Activated CD4-positive, alpha-beta T cell treated with anti-CD3 and anti-CD28 coated beads, Interleukin-2, amount 10 ng/mL, durations not matched to agents 24 days and 14 days (primary cell): ENCODE measurements at places on chromosomes 16 and 17. TPM values are rescaled to one million over a fixed set of nuclear protein-coding genes. Genes with fewer than 3 reads are reported as not detected.
A peak's percentile ranks its signal among the peaks of the same experiment; 100 is the strongest.

DNA sequence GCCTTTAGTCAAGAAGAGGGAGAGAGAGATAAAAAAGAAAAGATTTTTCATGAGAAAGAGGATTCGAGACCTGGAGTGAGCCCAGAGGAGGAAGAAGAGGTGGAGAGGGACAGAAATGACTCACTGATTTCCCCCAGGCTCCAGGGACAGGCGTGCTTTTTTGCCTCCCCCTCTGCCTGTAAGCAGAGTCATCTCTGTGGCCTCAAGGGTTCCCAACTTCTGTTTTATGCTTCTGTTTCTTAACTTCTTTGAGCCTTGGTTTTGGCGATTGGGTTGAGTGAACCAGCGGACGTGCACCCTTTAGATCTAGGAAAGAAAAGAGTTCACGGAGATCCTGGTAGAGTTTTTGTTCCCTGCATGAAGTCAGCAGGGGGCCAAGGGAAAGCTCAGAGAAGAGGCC is 147.9 kb upstream of the NOL11 start:
- DNase-seq = no peak
- peaks cover 1% of the 10 kb centered on the region for H3K36me3 ChIP-seq
- H3K27me3 ChIP-seq = no peaks in the 10 kb centered on the region
- no peak overlapping the region for H3K27ac ChIP-seq

DNA sequence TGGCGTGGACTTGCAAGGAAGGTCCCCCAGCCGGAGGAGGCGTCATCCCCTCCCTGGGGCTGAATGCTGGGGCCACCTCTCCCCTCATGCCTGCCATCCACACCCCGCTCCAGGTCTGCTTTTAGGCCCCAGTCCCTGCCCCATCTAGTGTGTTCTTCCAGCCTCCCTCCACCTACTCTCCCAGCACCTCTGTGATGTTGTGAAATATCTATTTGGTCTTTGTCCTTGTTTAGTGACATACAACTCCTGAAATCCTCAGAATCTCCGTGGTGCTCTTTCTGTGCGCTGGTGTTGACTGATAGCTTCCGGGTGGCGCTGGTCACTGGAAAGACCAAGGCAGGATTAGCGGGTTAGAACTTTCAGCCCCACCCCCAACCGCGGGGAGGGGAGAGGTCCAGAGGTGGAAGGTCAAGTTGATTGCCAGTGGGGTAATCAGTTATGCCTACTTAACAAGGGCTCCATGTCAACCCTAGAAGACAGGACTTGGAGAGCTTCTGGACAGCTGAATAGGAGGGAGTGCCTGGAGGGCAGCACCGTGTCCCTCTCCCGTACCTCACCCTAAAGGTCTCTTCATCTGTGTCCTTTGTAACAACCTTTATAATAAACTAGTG is 10.1 kb downstream of the TBC1D24 start:
- no peaks in the 10 kb centered on the region for H3K27me3 ChIP-seq
- H3K4me1 ChIP-seq = peaks cover 13% of the 10 kb centered on the region
- DNase-seq = no peak
- no peak overlapping the region for H3K4me3 ChIP-seq
- no peak overlapping the region for H3K27ac ChIP-seq
- no peaks in the 10 kb centered on the region for H3K36me3 ChIP-seq

The IKZF3 gene
- total RNA-seq = 14.7 and 15.9 TPM in 2 replicates

The UMOD gene
- not detected in 2 replicates for total RNA-seq

- H3K27ac ChIP-seq = peak overlapping the region; percentile 37
- no peaks in the 10 kb centered on the region for H3K27me3 ChIP-seq
- H3K36me3 ChIP-seq = peaks cover 84% of the 10 kb centered on the region
- H3K4me1 ChIP-seq = peaks cover 72% of the 10 kb centered on the region
- DNase-seq = peak; percentile 84
Measured at GRCh38 chr17:64063766-64064224, 43.4 kb upstream of the ICAM2 start.

The RNF112 gene
- 0.40 TPM in 1 of 2 replicates, not detected in the other for total RNA-seq

GRCh38 chr16:88754912-88755744 is 29.9 kb downstream of the PIEZO1 start:
- no peak overlapping the region for H3K27ac ChIP-seq
- H3K27me3 ChIP-seq = no peaks in the 10 kb centered on the region
- H3K4me1 ChIP-seq = peaks cover 11% of the 10 kb centered on the region
- H3K4me3 ChIP-seq = no peak overlapping the region
- DNase-seq = peak; percentile 67

GRCh38 chr17:47872651-47873161 is 21.7 kb upstream of the SP6 start:
- H3K4me1 ChIP-seq = peaks cover 2% of the 10 kb centered on the region
- H3K27ac ChIP-seq = no peak overlapping the region
- no peak for DNase-seq
- H3K27me3 ChIP-seq = peaks cover 60% of the 10 kb centered on the region
- no peaks in the 10 kb centered on the region for H3K36me3 ChIP-seq

- H3K4me3 ChIP-seq = no peak overlapping the region
- H3K4me1 ChIP-seq = peaks cover 4% of the 10 kb centered on the region
- H3K36me3 ChIP-seq = no peaks in the 10 kb centered on the region
- no peak overlapping the region for H3K27ac ChIP-seq
- peaks cover 14% of the 10 kb centered on the region for H3K27me3 ChIP-seq
Measured at GRCh38 chr17:73156887-73157520, 7.8 kb upstream of the SSTR2 start.

DNA sequence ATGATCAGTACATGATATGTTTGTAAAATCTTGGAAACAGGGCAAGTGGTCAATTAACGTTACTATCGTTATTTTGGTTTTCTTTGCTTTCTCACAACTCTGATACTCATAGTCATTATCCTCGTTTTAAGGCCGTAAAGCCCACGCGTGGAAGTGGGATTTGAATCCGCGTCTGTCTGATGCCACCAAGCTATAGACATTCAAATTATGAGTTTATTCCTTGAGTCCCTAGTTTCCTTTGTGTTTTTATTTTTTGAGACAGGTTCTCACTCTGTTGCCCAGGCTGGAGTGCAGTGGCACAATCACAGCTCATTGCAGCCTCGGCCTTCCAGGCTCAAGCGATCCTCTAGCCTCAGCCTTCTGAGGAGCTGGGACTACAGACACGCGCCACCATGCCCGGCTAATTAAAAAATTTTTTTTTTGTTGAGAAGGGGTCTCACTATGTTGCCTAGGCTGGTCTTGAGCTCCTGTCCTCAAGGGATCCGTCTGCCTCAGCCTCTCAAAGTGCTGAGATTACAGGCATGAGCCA is 1.0 kb downstream of the DCTN5 start:
- no peak for DNase-seq
- peaks cover 47% of the 10 kb centered on the region for H3K36me3 ChIP-seq
- H3K4me1 ChIP-seq = peaks cover 36% of the 10 kb centered on the region
- H3K27me3 ChIP-seq = no peaks in the 10 kb centered on the region
- peak overlapping the region; percentile 93 for H3K27ac ChIP-seq
- peak overlapping the region; percentile 97 for H3K4me3 ChIP-seq

The MYH2 gene
- not detected in 2 replicates for total RNA-seq

The PROCA1 gene
- 6.0 TPM in 2 replicates for total RNA-seq

- no peak overlapping the region for H3K27ac ChIP-seq
- H3K4me1 ChIP-seq = peaks cover 14% of the 10 kb centered on the region
- peaks cover 20% of the 10 kb centered on the region for H3K36me3 ChIP-seq
- H3K27me3 ChIP-seq = no peaks in the 10 kb centered on the region
- DNase-seq = no peak
Measured at GRCh38 chr17:75380315-75380714, 25.2 kb downstream of the GRB2 start.

The C16orf46 gene
- 0.54 and 0.86 TPM in 2 replicates for total RNA-seq

- no peaks in the 10 kb centered on the region for H3K27me3 ChIP-seq
- DNase-seq = peak; percentile 63
- H3K4me3 ChIP-seq = peak overlapping the region; percentile 75
- H3K36me3 ChIP-seq = peaks cover 17% of the 10 kb centered on the region
Measured at GRCh38 chr17:30379903-30380381, 1.2 kb downstream of the CPD start.

GRCh38 chr17:81111066-81111465 is 54.2 kb upstream of the PVALEF start:
- H3K36me3 ChIP-seq = no peaks in the 10 kb centered on the region
- DNase-seq = no peak
- H3K27me3 ChIP-seq = no peaks in the 10 kb centered on the region
- no peak overlapping the region for H3K27ac ChIP-seq
- no peak overlapping the region for H3K4me3 ChIP-seq

DNA sequence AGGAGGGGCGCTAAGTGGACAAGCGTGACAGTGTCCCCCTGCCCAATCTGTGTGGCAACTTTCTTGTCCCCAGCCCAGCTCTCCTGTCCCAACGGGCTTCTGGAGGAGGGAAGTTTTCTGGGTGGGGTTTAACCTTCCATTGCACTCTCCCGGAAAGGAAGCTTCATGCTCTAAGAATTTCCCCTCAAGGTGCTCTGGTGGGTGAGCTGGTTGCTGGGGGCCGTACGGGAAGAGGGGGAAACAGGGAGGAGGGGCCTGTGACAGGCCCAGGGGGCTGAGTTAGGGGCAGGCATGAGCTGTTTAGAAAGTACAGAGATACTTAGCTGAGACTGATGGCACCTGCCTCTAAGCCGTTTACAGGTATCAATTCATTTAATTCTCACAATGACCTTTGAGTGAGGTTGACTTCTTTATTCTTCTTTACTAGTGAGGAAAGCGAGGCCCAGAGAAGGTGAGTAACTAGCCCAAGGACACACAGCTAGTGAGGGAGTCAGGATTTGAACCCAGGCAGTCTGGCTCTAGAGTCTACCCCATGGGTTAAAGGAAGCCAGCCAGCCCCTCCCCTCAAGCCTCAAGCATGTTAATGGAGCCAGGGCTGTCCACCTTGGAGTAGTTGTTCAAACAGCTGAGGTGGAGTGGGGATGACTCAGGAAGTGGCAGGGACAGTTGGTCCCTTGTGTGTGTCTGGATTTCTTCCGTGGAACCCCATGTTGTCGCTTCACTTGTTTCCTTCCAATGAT is 18.9 kb downstream of the ADGRG1 start:
- peak overlapping the region; percentile 49 for H3K27ac ChIP-seq
- no peak overlapping the region for H3K4me3 ChIP-seq
- no peaks in the 10 kb centered on the region for H3K27me3 ChIP-seq
- DNase-seq = no peak

DNA sequence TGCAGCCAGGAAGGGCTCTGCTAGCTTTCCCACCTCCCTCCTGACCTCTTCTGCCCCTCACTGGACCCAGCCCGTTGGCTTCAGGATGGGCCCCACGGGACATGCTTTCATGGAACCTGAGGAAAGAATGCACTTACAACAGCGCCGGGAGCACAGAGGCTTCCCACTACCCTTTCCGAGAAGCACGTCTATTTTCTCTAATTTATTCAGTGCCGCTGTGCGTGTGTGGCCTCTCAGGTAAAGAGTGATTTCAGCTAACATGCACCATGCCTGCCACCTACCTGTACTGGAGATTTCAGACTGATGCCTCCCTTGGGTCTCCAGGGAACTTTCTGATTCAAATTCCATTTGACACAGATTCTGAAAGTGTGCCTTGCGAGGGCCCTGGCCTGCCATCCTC is 140.1 kb downstream of the CYLD start:
- no peaks in the 10 kb centered on the region for H3K36me3 ChIP-seq
- peaks cover 3% of the 10 kb centered on the region for H3K27me3 ChIP-seq
- no peak for DNase-seq
- H3K4me3 ChIP-seq = no peak overlapping the region
- no peaks in the 10 kb centered on the region for H3K4me1 ChIP-seq

GRCh38 chr17:19331134-19331533 is 31.4 kb downstream of the B9D1 start:
- peaks cover 5% of the 10 kb centered on the region for H3K27me3 ChIP-seq
- peaks cover 4% of the 10 kb centered on the region for H3K4me1 ChIP-seq
- no peak overlapping the region for H3K27ac ChIP-seq
- no peak for DNase-seq

- H3K4me3 ChIP-seq = no peak overlapping the region
- H3K27me3 ChIP-seq = no peaks in the 10 kb centered on the region
- no peak overlapping the region for H3K27ac ChIP-seq
- no peak for DNase-seq
Measured at GRCh38 chr16:69706256-69706974, 19.9 kb downstream of the NQO1 start.

- no peak overlapping the region for H3K4me3 ChIP-seq
- peaks cover 13% of the 10 kb centered on the region for H3K27me3 ChIP-seq
- no peak overlapping the region for H3K27ac ChIP-seq
- H3K4me1 ChIP-seq = no peaks in the 10 kb centered on the region
Measured at GRCh38 chr17:47106130-47106529, 83.0 kb downstream of the CDC27 start.
